ENCODE measurements at places on chromosomes 7 and 10.

DNA sequence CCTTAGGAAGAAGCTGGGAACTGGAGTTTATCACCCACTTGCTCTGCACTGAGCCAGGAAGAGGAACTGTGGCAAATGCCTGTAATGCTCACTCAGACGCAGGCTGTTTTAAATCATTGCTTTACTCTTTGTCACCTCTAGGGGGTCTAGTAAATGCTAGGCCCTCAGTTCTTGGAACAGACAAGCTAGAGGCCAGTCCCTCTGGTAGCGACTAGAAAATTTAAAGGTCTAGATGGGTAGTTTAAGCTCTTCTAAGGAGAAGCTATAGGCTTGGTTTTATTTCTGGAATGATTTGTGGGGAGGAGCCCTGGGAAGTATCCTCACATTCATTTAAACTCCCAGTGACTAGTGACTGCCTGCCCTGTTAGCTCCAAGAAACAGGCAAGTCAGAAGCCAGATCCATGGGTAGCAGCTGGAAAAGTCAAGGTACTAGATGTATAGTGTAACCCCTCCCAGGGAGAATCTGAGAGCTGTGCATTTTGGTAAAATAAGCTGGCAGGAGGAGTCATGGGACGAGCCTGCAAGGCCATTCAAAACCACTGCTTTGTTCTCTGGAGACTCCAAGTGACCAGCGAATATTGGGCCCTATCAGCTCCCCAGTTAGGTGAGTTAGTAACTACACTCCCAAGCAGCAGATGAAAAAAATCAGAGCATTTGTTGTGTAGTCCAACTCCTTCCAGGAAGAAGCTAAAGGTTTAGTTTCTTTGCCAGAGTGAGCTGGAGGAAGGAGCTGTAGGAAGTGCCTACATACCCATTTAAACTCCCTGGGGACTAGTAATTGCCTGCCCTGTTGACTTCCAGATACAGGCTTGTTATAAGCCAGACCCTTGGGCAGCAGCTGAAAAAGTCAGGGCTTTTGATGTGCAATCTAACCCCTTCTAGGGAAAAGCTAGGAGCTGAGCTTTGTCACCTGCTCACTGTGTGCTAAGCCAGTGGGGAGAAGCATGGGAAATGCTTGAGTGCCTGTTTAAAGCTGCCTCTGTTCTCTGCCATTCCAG is 68.9 kb downstream of the DYNC1I1 start:
- DNase-seq, result no peak

DNA sequence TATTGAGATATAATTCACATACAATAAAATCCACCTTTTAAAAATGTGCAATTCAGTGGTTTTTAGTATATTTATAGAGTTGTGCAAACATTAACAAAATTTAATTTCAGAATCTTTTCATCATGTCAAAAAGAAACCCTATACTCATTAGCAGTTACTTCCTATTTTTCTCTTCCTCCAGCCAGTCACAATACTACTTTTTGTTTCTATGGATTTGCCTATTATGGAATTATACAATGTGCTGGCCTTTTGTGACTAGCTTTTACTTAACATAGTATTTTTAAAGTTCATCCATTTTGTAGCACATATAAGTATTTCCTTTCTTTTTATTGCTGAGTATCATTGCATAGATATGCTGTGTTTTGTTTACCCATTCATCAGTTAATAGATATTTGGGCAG is 199.9 kb upstream of the IMMP2L start:
- DNase-seq, result no peak

DNA sequence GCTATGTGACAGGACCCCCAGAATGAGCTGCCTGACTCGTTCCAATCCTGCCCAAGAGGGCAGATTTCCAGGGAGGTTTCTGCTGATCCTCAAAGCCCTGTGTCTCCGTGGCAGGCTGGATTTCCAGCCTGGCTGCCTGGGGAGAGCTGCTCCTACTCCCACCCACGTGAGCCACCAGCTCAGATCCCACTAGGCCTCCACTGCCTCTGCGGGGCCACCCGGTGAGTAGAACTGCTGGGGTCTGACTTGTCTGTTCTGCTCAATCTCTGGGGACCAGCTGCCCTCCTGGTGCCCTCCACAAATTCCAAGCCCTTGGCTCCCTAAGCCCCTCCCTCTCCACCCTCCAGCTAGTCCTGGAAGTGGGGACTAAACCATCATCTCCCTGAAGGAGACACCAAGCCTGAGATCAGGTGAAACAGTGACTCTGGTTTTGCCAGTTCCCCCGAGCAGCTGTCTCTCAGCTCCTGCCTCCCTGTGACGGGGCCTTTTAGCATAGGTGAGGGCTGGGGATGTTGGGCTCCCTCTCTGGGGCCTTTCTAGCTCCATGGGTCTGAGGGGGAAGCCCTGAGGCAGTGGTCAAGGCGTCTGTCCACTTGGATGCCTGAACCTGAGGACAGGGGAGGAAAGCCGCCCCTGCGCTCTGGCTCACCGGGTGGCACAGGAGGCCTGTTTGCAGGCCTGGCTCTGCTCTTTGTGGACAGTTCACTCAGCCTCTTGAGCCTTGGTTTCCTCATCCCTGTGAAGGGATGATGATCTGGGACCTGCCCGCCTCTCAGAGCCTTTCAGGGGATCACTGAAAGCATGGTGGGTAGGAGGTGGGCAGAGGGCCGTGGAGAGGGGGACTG is 5.6 kb downstream of the FAM241B start:
- no peak for DNase-seq

- DNase-seq, result no peak
Observed at GRCh38 chr10:42930516-42931192, 146.2 kb upstream of the RET start.

DNA sequence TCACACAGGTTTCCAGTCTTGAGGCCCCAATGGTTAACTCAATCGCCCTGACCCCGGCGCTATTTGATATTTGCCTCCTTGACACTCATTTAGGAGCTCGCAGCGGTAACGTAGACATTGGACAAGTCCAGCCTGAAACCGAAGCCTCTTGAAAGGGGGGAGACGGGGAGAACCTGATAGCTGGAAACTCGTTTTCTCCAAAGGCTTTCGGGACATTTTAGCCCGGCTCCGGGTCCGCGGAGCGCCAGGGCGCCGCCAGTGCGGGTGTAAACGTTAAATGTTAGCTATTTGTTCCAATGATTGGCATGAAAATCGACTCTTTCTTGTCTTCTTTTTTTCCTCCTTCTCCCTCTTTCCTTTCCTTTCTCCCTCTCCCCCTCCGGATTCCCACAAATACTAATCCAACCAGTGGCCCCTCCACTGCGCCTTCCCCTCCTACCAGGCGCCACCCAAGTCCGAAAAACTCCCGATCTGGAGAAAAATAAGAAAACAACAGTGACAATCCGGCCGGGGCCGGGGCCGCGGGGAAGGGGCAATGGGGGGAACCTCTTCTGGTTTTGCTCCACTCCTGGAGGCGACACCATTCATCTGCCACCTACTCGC is 17.2 kb upstream of the GATA3 start:
- DNase-seq, result no peak

DNA sequence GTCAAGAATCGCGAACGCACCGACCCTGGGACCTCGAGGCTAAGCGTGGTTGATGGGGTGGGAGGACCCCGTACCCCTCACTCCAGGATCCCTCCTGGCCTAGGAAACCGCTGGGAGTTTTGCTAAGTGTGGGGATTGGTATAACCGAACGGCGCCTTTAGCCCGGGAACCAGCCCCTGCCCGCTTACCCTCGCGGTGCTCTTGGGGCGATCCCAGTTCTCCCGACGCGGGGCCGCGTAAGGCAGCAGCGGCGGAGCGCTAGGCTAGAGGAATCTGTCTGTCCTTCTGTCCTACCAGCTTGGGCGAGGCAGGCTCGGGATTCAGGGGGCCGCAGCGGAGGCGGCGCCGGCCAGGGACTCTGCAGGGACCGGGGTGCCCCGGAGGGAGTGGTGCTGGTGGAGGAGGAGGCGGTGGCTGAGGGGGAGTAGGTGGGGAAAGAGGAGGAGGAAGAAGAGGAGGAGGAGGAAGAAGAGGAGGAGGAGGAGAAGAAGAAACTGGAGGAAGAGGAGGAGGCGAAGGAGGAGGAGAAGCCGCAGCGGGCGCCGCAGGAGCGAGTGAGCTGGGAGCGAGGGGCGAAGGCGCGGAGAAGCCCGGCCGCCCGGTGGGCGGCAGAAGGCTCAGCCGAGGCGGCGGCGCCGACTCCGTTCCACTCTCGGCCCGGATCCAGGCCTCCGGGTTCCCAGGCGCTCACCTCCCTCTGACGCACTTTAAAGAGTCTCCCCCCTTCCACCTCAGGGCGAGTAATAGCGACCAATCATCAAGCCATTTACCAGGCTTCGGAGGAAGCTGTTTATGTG is 439 bp upstream of the EMX2 start:
- DNase-seq, result peak; percentile 91

- DNase-seq, result no peak
Observed at GRCh38 chr10:58802047-58802446, 289.4 kb downstream of the BICC1 start.

DNA sequence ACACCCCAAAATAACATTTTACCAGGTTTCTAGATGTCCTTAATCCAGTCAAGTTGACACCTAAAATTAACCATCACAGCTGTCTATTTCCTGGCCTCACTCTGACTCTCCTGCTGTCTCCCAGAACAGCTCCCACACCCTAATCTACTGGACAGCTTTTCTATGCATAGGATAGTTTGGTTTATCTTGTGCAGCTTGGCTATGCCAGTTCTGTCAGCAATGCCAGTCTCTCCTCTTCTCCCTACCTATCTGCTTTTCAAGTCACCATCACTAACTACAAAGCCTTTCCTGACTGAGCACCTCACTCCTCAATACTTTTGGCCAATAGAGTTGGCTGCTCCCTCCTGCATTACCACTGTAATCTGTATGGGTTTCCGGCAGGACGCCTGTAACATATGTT is 5.0 kb downstream of the NCOA4 start:
- no peak for DNase-seq

DNA sequence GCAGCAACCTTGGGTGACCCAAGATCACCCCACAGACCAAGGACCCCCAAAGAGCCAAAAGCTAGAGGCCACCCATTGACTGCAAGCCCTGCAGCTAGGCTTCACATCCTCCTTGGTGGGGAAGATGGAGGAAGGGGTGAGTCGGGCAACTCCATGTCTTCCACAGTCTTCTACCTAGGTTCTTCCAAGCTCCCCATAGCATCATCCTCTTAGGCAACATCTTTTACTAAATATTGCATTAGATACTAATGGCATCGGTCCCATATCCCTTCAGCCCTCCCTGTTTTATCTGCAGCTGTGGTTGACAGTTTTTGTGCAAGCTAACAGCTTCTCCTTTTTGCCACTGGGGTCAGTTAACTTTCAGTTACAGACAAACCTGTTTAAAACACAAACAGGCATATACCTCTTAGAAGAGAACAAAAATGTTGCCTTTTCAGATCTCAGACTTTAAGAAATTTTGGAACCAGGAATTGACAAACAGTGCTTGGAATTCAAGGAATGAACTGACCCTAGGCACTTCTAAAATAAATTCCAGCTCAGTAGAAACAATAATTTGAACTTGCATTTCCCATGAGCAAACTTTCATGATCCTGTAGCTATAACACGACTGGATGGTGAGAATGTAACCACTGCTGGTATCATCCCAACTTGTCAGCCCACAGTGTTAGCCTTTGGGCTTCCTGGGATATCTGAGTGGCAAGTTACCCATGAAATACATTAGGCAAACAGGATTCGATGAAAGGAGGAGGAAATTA is 33.9 kb upstream of the MSMB start:
- DNase-seq, result no peak

- DNase-seq, result peak; percentile 51
Observed at GRCh38 chr10:3755440-3756359, 29.3 kb downstream of the KLF6 start.

- no peak for DNase-seq
Observed at GRCh38 chr10:62506371-62506770, 132.2 kb downstream of the ZNF365 start.

DNA sequence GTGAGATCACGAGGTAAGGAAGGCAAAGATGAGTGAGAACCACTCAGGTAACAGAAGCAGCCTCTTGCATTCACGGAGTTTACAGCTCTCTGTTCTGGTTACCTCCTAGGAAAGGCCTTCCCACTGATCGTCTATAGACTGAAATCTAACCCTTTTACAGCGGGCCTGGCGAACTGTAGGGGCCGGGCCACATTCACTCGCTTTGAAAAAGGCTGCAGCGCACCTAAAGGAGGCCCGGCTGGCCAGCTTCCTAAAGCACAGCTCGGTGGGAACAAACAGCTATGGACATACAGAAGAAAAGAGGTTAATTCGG is 565 bp downstream of the ATP5MK start:
- no peak for DNase-seq

- DNase-seq, result peak; percentile 61
Observed at GRCh38 chr10:94088926-94089381, 95.2 kb downstream of the PLCE1 start.

GRCh38 chr7:156376317-156376716 is 264.3 kb upstream of the RNF32 start:
- DNase-seq, result no peak

DNA sequence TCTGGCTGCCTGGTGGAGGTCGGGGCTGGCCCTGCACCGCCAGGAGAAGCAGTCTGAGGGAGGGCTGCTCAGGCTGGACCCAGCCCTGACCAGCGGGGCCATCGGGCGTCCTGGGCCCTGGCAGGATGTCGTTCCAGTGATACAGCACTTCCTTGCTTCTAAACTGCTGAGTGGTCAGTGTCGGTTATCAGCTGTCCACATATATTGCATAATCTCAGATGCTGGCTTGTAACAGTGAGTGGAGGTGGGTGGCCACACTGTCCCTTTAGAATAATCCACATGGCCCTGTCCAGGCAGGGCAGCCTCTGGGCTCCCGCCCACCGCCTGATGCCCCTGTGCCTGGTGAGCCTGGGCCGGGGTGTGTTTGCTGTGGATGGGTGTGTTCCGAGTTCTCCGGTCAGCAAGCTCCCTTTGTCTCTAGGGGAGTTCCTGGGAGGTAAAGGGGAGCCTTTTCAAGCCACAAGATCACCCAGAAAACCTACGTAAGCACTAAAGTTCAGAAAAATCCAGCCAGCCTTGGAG is 86.1 kb downstream of the LHPP start:
- no peak for DNase-seq

GRCh38 chr7:31893365-31893764 is 176.8 kb downstream of the PDE1C start:
- no peak for DNase-seq

- no peak for DNase-seq
Observed at GRCh38 chr7:2608921-2609411, 22.8 kb upstream of the TTYH3 start.

- no peak for DNase-seq
Observed at GRCh38 chr10:1217237-1217587, 161.0 kb downstream of the WDR37 start.

DNA sequence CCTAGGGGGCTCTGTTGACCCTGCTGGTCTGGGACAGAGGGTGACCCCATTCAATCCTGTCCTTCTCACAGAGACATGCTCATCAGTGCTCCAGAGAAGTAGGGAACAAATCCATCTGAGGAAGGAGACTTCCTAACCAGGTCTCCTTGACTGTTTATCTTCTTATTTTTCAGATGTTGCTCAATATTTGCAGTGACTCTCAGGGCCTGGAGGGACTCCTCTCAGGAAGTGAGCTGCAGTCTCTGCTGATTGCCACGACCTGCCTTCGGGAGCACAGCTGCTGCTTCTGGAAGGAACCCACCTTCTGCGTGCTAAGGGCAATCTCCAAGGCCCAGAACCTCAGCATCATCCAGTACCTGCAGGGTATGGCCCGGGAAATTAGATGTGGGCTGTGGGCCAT is 41.0 kb downstream of the WDFY4 start:
- no peak for DNase-seq

- DNase-seq, result no peak
Observed at GRCh38 chr7:55110282-55110992, 91.6 kb downstream of the EGFR start.
